ENCODE measurements at places on chromosomes 4 and X.

DNA sequence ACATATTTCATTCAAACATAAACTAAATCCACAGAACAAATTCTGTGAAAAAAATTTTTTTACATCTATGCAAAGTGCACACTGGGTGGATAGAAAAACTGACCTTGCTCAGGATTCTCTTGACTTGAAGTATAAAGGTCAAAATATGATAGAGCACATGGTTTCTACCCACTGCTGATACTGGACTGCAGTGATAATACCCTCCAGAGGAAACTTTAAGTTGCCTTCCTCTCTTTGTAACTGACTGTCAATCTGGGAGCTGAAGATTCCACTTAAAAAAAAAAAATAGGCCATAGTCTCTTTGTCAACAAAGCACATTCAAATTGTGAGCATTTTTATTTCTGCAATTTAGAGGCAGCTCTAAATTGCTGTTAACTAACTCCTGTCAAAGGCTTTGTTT is 3.2 kb upstream of the AMMECR1 start:
- no peak for DNase-seq

GRCh38 chr4:174611792-174612191 is 89.5 kb upstream of the HPGD start:
- no peak for DNase-seq

DNA sequence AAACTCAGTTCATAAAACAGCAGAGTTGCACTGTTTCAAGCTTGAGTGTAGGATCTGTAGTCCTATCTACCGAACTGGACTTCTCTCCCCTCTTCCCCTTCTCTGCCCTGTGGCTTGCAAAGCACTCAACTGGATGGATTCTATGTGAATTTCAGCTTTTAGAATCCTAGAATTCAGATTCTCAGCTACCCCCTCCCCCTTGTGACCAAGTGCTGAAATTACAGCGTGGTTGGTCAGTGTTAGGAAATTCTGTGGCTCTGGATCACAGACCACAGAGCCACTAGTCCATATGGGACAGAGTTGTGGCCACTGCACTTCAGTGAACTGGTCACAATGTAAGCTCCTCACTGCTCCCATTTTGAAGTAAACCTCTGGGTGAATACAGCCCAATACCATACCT is 64.6 kb upstream of the TRPC5 start:
- DNase-seq: peak; percentile 0

- peak; percentile 65 for DNase-seq
Measured at GRCh38 chr4:152556283-152556682, 20.4 kb upstream of the FBXW7 start.

DNA sequence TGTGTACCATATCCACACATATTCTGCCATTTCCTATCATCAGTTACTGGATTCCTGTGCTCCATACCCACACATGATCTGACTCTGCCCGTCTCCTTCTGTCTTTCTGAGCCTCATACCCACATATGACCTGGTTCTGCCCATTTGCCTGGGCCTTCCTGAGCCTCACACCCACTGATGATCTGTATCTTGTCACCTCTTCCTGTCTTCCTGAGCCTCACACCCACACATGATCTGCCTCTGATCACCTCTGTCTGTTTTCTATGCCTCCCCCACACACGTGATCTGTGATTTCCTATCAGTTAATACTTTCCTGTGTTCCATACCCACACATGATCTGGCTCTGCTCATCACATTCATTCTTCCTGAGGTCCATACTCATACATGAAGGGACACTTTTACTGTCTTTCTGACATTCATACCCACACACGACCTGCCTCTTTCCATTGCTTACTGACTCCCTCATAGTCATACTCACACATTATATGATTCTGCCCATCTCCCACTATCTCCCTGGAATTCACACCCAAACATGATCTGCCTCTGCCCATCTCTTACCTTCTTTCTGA is 32.5 kb downstream of the SCML1 start:
- DNase-seq: no peak

GRCh38 chrX:112643721-112644120 is 36.0 kb downstream of the LHFPL1 start:
- DNase-seq: peak; percentile 91

DNA sequence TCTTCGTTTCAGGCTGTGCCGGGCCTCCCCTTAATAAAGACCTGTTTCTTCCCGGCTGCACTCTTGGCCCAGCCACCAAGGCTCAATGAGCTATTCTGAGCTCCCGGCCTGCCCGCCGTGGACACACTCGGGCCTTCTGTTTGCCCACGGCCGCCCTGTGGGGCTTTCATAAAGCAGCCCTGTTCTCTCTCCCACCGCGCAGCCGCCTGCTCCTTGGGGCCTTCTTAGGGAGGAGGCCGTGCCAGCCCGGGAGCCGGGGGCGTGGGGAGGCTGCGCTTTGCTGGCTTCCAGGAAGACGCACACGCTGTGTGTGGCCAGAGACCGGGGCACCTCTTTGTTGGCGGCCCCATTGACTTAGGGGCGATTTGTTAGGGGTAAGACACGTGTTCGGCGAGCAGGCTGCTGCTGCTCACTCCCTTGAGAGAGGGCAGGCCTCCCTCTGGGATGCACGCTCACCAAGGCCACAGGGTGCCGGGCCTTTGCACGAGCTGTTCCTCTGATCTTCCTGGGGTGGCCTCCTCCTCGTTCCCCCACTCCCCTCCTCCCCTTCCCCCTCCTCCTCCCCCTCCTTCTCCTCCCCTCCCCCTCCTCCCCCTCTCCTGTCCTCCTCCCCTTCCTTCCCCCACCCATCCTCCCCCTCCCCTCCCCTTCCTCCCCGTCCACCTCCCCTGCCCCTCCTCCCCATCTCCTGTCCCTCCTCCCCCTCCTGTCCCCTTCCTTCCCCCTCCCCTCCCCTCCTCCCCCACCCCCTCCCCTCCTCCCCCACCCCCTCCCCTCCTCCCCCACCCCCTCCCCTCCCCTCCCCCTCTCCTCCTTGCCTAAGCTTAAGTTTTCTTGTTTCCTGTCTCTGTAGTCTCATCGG is 11.3 kb downstream of the BLOC1S4 start:
- DNase-seq: no peak

GRCh38 chr4:163042306-163042705 is 124.4 kb downstream of the NAF1 start:
- DNase-seq: no peak

GRCh38 chr4:99025506-99025905 is 30.0 kb downstream of the METAP1 start:
- no peak for DNase-seq

- no peak for DNase-seq
Measured at GRCh38 chrX:44106864-44107263, 133.7 kb upstream of the NDP start.

GRCh38 chrX:12802741-12803140 is 11.5 kb downstream of the PRPS2 start:
- DNase-seq: no peak

DNA sequence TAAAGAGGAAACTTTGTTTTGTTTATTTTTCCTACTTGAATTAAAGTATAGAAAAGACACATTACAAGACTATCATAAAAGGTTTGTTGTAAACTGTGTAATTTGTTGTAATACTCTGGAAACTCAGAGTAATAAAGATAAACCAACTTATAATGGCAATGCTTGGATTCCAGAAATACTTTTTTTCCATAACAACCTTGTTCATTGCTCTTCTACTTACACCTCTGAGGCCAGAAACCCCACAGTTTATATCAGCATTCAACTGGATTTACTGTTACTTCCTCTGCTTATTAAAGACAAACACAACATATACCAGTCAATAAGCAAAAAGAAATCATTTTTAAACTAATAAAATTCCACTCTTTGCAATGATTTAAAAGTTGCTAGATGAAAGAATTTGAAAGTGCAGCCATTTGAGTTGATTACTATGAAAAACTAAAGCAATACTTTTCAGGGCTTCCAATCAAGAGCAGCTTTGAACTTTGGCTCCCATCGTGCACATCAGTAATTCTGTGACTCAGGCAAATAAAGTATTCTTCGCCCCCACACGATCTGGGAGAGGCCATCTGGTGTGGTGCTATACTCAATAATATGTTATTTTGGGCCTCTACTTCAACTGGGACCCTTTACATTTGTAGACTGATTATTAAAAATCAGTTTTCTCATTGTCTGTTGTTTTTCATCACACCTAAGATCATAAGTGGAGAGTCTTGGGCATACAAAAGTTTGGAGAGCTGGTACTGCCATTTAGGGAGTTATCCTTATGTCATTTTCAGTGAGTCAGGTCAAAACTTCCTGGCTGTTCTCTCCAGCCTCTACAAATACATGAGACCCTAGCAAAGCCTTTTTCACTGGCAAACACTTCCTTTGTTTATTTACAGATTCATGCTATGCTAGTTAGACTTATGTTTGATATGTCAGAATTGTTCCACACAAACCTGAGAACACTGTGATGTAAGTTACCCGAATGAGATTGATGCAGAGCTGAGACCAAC is 20.5 kb downstream of the DDIT4L start:
- no peak for DNase-seq

DNA sequence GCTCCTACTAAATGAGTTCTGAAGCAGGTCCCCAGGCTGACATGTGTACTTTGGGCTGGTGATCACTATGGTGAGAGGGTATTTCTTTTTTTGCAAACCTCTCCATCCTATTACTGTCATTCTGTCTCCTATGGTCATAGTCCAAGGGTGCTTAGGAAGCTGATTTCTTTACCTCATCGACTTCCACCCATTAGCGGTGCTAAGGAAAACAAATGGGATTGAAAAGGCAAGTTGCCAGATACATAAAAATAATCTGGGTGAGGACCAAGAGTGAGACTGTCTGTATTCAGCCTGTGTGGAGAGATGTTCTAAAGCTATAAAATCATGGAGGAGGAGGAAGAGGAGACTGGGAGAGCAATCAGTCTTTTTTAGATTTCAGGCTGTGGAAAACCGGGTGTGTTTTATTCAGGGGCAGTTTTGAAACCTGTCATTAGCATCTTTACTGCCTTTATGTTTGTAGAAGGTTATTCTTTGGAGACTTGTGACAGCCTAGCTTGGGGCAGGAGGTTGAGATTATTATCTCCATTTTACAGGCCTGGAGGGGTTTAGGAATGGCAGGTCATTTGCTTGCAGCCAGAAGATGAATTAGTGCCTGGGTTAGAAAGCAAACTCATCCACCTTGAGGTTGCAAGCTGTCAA is 1.9 kb downstream of the TMEM164 start:
- DNase-seq: no peak

DNA sequence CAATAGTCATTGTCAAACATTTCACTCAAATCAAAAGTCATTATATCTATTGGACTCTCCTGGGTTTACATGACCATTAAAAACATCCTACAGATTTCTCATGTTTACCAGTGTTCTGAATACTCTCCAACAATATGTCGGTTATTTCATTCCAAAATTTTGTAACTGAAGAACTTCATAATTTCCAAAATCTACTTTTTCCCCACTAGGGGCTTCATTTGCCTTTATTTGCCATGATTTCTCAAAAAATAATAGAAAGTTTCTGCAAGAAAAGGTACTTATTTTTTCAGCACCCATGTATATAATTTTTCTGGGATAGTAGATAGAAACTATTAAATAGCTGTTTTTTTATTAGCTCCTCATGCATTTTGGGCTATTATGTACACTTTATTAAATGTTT is 49.0 kb downstream of the PRDM5 start:
- no peak for DNase-seq

GRCh38 chr4:38547052-38547451 is 116.9 kb upstream of the KLF3 start:
- DNase-seq: no peak

GRCh38 chrX:49096419-49096818 is 16.7 kb upstream of the WDR45 start:
- no peak for DNase-seq

- no peak for DNase-seq
Measured at GRCh38 chrX:22097012-22097694, 65.0 kb downstream of the PHEX start.

DNA sequence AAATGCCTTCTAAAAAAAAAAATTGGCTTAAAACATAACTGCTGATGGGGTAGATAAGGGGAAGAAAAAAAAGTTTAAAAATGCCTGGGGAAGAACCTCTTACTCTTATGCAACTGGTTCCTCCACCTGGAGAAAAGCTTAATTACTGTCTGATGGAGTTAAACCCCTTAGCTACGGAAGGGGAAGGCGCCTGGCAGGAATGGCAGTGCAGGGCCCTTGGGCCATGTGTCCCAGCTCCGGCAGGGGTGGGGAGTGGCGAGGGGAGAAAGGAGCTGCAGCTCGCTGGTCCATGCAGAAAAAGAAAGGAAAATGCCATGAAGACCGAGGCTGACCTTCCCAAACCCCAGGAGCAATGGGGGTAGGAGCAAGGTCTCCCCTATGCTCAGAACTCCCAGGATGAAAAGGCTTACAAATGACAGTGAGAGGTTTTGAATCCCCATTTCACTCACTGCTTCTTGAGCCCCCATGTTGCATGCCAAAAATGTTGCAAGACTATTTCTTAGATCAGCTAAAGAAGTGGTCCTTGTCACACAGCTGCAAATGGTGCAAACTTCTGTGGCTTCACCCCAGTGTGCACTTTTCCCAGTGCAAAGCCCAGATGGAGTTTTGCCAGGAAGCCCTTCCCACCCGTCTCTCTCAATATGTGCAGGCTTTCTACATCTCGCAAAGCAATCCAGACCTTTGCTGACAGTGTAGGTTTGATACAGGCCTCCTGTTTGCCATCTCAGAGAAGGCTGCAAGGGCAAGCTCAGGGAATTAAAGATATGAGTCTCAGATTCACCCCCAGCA is 204.8 kb upstream of the CT83 start:
- no peak for DNase-seq

Measured in GM12865 (cell line).